Stimulated activated CD8-positive, alpha-beta memory T cell treated with anti-CD3 and anti-CD28 coated beads, Interleukin-2, amount 100 ng/mL, for 1 hour (primary cell): ENCODE measurements at places on chromosomes 2 and 18.

DNA sequence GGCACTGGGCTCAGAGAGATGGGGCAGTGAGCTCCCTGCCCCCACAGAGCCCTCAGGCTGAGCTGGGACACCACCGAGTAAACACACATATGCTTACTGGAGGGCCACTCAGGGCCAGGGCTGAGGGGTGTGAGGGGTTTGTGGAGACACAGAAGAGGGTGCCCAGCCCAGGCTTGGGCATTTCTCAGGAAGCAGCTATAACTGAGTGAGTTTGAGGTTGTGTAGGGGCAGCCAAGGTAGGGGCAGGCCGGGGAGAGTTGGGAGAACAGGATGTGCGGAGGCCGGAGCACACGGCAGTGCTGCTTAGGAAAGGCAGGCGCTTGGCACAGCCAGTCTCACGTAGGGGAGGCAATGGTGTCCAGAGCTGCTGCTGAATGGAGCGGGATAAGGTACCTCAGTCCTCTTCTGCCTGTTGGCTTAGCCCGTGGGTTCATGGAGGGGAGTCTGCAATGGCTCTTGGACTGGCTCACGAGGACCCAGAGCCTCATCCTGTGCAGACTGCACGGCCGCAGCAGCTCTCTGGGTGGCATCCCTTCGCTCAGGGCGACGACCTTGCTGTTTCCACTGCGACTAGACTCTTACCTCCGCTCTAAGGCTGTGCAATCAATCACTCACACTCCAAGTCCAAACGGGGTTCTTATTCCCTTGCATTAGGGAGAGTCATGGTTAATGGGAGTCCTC is 466.1 kb upstream of the HS6ST1 start:
- no peak for DNase-seq

DNA sequence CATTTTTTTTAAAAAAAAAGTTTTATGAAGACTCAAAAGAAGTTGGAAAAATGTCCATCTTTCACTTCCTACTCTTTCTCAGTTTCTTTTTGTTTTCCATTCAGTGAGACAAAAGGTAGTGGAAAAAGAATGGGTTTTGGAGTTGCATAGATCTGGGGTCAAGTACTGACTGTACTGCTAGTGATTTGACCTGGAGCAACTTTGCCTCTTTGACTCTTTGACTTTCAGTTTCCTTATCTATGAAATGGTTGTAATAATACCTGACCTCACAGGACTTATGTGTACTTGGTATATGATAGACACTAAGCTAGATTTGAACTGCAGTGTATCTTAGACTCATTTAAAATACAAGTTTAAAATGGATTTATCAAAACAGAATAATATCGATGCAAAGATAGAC is 3.5 kb upstream of the KCNE4 start:
- DNase-seq = no peak

DNA sequence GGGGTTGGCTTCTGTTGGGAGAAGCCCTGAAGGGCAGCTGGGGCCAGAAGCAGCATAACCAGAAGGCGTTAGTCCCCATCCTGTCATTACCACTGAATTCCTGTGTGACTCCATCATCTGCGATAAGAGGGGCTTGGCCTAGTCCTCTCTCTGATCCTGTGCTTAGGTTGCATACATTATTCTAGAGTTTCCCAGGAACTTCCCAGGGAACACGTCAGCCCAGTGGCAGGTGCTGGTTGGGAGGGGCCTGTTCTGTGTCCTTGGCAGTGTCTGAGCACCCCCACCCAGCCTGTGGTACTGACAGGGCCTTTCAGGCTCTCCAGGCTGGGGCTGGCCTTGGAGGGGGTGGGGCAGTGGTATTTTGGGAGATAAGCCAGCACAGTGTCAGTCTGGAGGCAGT is 4.5 kb upstream of the TOGARAM2 start:
- no peak for DNase-seq

GRCh38 chr2:161097157-161097556 is 63.1 kb upstream of the TANK start:
- no peak for DNase-seq

DNA sequence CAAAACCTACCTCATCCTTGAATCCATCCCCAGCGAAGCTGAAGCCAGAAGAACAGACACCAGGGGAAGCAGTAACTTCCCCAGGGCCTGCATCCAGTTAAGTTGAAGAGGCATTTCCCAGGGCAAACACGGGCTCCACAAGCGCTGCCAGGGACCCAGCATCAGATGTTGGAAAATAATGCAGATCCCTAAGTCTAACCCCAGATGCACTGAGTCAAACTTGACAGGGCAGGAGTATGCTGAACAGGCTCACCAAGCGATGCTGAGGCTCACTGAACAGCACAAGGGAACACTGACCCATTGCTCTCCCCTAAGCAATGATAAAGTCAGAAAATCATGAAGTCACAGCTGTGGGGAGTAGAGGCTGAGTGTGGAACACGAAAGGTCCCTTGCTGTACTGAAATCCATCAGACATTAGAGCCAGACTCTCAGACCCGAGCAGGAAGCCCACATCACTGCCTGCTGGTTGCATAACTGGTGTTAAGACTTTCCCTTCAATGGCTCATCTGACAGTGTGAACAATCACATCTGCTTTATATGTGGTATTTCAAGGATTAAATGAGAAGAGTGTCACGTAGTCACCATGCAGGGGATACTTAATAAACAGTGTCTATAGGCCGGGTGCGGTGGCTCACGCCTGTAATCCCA is 36.2 kb downstream of the TNS1 start:
- DNase-seq = no peak

GRCh38 chr2:233319256-233319655 is 11.6 kb downstream of the SAG start:
- DNase-seq = no peak

DNA sequence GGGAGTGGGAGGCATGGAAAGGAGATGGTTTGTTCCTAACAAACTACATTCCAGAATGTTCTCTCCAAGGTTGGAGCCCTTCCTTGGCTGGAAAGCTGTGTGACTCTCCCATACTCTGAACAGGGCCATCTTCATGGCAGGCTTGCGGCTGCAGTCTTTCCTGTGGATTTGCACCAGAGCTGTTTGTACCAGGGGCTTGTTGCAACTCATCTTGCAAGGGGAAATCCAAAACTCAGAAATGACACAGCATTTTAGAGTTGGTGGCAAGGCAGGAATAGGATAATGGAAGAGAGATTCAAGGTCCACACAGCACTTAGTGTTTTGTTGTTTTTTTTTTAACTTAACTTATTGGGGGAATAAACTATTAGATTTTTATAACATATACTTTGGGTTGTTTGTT is 73.7 kb upstream of the ZNF516 start:
- DNase-seq = no peak

DNA sequence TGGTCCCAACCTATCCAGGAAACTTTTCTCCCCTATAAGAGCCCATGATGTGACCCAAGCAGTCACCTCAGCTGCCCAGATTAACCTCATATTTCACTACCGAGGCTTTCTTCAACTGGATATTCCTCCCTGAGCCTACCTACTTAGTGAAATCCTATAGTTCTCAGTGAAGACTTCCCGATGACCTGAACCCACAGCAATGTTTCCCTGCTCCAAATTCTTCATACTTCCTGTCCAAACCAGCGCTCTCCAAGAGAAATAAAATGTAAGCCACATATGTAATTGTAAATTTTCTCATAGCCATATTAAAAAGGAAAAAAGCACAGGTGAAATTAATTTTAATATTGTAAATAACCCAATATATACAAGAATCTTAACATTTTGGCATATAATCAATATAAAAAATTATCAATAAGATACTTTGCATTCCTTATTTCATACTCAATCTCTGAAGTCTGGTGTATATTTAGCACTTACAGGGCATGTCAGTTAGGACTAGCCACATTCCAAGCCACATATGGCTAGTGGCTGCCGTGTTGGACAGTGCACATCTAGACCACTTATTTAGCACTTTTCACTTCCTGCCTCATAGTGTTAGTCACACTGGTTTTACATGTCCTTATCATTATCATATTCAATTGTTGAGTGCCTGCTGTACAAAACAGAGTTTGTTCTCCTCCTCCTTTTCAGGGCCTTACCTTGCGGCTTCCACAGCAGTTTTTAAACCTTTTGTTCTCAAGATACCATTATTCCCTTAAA is 1.9 kb upstream of the STAT4 start:
- no peak for DNase-seq

DNA sequence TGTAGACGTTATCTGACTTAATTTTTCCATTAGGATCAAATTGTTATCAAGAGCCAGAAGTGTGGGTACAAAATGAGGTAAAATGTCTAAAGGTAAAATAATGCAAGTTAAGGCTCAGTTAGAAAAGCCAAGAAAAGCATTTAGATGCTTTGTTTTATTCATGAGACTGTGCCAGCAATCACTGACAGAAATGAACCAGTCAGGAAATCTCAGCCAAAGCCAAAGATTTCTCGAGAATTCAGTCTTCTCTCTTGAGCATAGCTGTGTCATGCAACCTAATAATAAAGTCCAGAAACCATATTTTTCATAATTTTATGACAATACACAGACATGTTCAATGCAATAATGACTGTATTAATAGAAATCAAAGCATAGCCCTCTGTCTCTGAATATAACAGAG is 43.5 kb upstream of the ZNF397 start:
- DNase-seq = no peak

DNA sequence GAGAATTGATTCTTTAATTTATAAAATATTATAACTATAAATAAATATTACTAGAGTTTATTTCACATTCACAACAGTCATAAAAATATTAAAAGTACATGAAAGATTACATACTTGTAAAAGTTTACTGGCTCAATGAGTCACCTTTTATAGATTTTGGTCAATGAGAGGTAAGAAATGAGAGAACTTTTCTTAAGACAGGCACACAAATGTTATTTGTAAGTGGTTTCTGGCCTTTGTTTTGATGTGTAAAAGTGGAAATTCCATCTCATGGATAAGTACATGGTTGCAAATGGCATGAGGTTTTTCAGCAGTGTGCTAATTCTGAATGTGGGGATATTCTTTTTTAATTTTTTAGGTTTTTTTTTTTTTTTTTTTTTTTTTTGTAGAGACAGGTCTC is 63.8 kb downstream of the TTC27 start:
- no peak for DNase-seq

DNA sequence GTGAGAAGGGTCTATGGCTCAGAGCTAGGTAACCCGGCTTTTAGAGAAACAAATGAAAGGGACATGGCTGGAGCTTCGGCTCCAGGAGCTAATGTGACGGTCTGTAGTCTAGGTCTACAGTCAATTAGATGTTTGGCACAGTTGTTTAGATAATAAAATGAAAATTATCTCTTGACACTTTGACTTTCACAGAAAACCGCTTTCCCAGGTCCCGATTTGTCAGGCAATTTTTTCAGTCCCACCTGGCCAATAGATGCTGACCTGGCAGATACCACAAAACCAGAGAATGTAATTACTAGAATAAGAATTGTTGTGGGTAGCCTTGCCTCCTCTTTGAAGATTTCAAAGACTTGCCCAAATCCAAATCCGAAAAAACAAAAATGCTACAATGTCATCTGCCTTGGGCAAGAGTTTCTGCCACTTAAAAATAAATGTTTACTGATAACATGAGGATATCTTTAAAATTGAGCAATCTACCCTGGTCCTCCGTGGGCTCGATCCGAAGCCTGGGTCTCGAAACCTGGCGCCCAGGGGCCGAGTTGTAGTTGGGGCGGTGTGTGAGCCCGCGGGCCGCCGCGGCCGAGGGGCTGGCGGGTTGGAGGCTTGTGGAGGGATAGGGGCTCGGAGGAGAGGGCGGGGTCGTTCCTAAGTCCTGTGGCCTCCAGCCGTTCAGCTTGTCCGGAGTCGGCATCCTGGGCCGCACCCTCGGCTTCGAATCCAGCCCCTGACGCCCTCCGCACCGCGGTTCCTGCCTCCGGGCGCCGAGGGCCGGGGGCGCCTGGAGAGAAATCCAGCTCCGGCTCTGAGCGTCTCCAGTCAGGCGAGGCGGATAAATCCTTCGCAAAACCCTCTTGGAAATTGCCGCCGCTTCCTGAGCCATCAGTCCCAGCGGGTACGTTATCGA is 2.3 kb downstream of the EMX1 start:
- no peak for DNase-seq

DNA sequence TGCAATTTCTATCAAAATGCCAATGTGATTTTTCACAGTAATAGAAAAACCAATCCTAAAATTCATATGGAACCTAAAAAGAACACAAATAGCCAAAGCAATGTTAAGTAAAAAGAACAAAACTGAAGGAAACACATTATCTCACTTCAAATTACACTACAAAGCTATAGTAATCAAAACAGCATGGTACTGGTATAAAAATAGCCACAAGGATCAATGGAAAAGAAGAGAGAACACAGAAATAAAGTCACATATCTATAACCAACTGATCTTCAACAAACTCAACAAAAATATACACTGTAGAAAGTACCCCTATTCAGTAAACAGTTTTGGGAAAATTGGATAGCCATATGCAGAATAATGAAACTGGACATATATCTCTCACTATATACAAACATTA is 252.2 kb upstream of the CYP26B1 start:
- DNase-seq = no peak

DNA sequence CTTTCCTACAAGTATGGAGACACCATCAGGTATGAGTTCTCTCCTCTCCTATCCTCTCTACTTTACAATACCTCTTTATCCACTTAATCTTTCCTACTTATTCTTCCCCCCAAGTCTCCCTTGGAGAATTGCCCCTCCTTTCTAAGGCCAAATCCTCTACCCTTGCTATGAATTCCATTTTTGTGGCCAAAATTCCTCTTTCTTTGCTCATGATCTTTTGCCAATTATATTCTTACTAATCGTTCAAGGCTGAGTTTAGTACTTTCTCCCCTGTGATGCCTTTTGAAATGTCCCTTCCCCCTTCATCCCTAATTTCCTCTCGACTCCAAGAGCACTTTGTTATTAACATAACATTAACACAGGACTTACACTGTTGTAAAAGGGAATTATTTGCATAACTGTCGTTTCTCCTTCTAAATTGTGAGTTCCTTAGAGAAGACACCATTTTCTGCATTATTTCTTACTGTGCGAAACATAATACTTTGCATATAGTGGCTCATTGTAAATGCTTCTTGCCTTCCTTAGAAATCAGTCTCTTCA is 133.4 kb downstream of the KCTD1 start:
- no peak for DNase-seq

DNA sequence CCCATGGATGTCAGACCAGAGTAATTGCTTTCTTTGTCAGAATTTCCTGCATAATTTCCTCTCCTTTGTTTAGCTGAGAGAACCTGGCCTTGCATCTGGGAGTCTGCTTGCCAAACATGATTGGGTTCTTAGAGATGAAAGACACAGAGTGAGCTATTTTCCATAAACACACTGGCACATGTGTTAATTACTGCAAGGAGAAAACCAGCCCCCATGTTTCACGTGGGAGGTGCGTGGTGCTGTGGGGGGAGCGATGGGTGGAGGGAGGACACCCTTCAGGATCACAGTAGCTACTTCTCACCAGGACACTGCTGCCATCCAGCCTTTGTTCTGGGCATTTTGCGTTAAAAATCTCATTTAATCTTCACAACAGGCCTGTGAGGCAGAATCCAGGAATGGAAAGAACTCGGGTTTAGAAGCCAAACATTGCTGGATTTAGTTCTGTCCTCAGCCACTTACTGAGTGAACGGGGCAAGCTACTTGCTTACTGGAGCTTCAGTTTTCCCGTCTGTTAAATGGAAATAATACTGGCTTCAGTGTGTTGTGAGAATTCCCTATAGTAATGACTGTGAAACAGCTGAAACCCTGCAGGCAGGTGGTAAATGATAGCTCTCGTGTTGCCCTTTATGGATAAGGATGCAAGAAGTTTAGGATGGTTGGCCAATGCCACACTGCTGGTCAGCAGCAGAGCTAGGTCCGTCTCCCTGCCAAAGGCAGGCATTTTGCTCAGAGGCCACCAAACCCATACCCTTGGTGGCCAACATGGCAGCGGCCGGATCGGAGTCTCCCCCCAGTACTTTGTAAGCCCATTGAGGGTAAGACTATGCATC is 100.1 kb upstream of the ASAP2 start:
- no peak for DNase-seq
